ENCODE measurements at places on chromosomes 7 and 10.

DNA sequence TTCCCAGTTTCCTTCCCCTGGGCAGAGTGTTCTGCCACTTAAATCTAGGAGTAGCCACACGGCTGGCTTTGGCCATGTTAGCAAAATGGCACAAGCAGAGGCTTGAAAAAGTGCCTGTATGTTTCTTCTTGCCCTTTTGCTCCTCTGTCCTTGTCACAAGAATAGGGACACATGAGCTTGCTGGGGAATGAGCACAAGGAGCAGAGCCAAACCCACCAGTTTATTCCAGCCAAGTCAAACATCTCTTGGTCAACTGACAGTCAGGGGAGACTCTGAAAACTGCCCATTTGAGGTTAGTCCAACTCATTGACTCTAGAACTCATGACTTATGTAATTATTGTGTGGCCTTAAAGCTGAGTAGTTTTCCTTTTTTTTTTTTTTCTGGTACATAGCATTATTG lies 739.7 kb upstream of the FZD8 start:
- no peak for DNase-seq

DNA sequence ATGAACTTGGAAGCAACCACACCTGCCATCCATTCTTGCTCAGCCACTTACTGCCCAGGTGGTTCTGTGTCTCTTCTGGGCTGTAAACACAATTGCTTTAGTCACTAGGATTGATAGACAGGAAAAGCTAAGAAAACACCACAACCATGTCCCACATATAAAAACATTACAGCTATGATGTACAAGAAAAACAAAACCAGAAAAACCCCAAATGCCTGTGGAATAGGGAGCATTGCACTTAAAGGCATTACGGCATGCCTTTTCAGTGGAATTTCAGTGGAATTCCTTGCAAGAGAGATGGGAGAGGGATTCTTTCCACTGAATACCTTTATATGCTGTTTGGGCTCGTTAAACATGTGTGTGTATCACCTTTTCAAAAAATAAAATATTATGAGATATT lies 44.2 kb upstream of the GPR26 start:
- DNase-seq = no peak

DNA sequence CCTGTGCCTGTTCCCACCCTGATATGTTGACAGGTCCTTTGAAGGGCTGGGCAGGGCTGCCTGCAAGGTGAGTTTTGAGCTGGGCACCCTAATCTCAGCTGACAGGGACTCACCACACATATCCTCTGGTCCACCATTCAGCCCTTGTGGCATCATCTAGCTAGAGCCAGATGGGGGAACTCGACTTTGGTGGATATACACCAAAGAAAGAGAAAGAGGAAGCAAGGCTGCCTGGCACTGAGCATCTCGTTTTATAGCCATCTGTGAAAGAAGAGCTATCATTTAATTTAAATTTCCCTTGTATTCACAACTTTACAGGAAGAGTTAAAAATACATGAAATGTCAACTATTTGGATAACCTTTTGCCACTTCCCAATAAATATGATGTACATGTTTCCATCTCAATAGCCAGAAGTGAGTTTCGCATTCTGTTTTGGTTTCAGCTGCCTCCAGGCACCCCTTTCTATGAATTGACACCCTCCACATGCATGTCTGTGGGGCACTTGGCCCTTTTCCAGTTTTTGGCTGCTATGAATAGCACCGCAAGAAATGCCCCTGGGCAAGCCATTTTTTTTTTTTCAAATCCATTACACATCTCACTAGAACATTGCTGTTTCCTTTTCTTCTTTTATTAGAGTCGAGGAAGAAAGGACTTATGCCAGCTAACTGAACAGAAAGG lies 22.9 kb upstream of the GRB10 start:
- DNase-seq = no peak

GRCh38 chr10:50613726-50614443 lies 9.9 kb downstream of the SGMS1 start:
- no peak for DNase-seq

- DNase-seq = no peak
Observed at GRCh38 chr7:95209788-95210187, 114.5 kb downstream of the PON1 start.

DNA sequence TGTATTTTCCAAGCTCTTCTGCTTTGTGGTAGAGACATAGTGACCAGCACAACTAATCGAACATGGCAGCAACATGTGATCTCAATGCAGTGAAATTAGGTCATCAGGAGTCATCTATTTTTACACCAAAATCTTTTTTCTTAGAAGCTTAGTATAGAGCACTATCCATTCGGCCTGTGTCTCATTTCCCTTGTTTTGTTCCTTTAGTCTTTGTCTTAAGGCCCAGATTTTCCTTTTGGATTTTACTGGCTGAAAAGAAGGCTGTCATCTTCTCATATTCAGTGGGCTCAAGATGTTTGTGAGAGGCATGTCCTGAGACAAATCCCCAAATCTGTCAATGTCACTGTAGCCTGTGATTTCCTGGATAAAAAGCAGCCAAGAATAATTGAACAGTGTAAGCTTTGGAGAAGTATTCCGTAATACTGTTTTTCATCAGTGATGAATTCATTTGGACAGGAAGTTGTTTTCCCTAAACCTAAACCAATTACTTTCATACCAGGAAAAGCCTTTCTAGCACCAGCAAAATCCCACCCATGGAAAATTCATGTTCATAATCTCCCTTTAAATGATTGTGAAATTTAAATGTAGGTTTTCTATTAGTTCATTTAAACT lies 55.2 kb downstream of the MAGI2 start:
- no peak for DNase-seq

GRCh38 chr10:96275685-96276418 lies 4.5 kb upstream of the BLNK start:
- no peak for DNase-seq

DNA sequence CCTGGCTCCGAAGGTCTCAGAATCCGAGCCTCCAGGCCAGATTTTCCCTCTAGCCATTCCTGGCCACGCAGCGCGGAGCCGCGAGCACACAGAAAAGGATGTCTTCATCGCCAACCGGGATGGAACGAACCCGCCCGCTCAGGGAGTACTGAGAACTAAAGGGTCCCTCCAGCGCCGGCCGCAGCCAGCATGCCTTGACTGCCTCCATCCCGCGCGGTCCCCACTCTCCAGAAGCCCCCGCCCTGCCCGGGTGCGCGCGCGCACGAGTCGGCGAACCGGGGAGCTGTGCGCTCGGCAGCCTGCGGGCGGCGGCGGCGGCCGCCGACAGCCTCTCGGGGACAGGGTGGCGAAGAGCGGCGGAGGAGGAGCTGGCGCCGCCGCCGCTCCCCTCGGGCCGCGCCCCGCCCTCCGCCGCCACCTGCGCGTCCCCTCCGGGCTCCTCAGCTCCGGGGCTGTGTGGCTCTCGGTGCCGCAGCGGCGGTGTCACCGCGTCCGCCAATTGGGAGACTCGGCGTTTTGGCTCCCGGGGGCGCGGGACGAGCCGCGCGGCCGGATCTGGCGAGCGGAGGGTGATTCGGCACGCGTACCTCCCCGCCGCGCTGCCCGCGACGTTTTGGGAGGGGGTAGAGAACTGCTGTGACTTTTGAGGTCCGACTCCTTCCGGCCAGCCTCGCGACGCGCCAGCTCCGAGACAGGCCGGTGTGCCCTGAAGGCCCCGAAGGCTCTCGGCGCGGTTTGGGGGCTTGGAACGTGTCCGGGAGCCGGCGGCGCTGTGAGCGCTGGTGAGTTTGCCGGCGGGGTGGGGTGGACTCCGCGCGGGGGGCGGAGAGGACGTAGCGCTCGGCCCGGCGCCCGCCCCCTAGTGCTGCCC lies 453 bp upstream of the GALNT17 start:
- peak; percentile 46 for DNase-seq

- DNase-seq = no peak
Observed at GRCh38 chr7:142696456-142697179, 52.7 kb upstream of the PRSS1 start.

- DNase-seq = no peak
Observed at GRCh38 chr7:12623885-12624498, 53.5 kb downstream of the SCIN start.

DNA sequence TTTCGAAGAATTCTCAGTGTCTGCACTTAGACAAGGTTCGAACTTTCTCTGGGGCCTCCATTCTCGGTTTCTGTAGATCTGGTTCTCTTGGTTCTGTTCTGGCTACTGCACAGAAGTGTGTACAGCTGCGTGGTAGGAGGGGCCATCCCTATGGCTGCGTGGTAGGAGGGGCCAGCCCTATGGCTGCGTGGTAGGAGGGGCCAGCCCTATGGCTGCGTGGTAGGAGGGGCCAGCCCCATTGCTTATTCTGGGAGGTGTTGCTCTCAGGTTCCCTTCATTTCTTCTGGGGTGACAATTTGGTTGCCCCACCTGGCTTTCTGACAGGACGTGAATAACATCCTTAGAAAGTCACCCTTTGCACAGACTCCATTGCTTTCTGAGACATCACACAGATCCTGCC lies 65.2 kb upstream of the CHST15 start:
- DNase-seq = no peak

DNA sequence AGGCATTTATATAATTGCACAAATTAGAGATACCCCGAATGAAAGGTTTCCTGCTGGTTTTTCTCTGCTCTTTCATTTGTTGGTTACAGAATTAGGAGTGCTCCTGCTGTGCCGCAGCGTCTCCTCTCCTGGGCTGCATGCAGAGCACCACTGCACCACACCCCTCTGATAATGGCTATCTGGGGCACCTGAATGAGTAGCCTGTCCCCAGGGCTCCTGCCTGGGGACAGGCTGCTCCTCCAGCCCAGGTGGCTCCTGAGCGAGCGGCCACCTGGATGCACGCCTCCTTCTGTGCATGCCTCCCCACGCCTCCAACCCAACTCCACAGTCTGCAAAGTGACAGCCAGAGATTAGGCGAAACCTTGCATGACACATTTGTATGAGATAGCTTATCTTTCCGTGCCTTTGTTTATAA lies 242.6 kb upstream of the FZD8 start:
- DNase-seq = peak; percentile 93

DNA sequence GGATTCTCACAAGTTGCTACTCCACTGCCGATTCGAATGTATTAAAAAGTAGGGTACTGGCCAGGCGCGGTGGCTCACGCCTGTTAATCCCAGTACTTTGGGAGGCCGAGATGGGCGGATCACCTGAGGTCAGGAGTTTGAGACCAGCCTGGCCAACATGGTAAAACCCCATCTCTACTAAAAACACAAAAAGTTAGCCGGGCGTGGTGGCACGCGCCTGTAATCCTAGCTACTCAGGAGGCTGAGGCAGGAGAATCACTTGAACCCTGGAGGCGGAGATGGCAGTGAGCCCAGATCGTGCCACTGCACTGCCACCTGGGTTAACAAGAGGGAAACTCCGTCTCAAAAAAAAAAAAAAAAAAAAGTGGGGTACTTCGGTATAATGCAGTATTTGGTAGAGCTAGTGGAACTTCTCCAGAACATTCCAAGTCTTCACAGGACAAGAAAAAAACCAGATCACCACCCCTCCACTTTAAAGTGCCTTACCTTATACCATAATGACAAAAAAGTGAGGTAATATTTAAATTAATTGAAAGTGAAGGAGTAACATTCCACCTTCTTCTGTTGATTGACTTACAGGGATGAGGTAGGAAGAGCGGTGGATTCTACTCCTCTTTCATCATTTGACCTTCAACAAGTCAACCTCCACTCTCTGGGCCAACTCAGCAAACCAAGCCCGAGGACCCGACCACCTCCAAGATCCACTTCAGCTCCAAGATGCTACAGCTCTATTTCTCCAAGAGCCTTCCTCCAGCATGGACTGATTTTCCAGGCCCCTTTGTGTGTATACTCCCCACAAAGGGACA lies 2.0 kb downstream of the BAZ1B start:
- DNase-seq = no peak

DNA sequence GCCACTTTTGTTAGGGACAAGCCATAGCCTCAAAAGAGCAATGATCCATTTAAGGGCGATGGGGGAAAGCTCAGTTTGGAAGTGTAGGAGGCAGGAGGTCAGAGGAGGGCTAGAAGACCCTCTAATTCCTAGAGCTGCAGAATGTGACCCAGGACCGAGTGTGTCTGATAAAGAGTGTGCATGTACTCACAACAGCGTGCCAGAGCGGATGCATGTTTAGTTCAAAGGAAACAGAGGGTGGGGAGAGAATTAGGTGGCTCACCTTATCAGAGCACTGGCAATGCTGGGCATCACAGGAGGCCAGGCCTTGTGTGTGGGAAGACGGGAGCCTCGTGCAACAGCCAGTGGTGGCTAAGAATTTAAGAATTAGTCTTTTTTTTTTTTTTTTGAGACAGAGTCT lies 133.9 kb upstream of the COBL start:
- no peak for DNase-seq

DNA sequence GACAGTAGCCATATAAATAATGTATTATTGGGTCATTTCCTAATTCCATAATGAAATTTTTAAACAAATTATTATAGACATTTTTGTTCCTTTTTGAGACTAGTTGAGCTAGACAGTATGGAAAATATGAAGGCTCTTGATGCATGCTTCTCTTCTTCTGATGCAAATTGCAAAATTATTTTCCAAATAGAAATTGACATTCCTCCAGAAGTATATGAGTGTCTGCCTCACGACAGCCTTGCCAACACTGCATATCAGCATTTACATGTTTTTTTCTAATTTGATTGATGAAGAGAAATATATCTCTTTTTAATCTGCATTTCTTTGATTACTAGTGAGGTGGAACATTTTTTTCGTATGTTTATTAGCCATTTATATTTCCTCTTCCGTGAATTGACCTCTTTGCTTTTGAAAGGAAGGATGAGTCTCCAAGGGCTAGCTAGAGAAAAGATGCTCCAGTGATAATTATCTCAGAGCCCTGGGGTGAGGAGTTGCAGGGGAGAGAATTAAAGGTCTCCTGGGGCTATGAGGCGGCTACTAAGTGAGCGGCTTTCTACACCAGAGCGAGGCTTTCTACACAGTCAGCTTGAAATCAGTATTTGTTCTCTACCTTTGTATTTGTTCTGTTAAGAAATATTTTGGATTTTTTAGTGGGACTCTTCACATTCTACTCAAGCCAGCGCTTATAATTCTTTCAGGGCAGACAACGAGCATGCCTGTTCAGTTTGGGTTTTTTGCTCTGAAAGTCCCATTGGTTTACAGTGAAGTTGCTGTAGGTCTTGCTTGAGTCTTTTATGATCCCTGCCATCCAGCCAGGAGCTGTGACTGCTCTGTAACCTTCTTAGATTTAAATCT lies 712.2 kb upstream of the GALNT17 start:
- no peak for DNase-seq

- no peak for DNase-seq
Observed at GRCh38 chr7:29269935-29270334, 75.4 kb downstream of the CHN2 start.

- DNase-seq = no peak
Observed at GRCh38 chr10:30432622-30433305, 1.2 kb upstream of the MAP3K8 start.

DNA sequence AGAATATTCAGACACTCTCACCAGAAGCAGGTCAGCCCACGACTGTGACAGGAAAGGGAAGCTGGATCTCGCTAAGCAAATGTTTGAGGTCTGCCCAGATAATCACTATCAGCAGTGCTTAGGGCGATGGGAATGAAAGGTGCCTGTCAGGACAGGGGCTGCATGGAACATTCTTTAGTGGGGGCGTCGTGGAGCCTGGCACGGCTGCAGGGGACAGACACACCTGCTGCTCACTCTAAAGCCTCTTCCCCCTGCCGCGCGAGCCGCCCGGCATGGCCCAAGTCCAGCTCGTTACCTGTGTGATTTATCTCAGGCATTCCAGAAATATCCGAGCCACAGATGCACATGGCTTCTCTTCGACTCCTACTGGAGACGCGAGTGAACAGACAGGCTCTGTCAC lies 235.5 kb downstream of the GLRX3 start:
- no peak for DNase-seq

GRCh38 chr10:3740157-3740871 lies 44.7 kb downstream of the KLF6 start:
- DNase-seq = no peak
